ENCODE measurements at places on chromosomes 12 and 14. TPM values are rescaled to one million over a fixed set of nuclear protein-coding genes. Genes with fewer than 3 reads are reported as not detected.

GRCh38 chr12:79266343-79267144 is 402.0 kb downstream of the SYT1 start:
- H3K27ac ChIP-seq: no peak overlapping the region
- no peak overlapping the region for H3K4me3 ChIP-seq
- no peaks in the 10 kb centered on the region for H3K4me1 ChIP-seq

- no peaks in the 10 kb centered on the region for H3K36me3 ChIP-seq
- DNase-seq: no peak
- no peak overlapping the region for H3K4me3 ChIP-seq
- peaks cover 2% of the 10 kb centered on the region for H3K27me3 ChIP-seq
- peaks cover 6% of the 10 kb centered on the region for H3K4me1 ChIP-seq
- no peak overlapping the region for H3K27ac ChIP-seq
Measured at GRCh38 chr12:104960464-104960863, 2.4 kb upstream of the SLC41A2 start.

Gene PIWIL1
- total RNA-seq: not detected

Gene LUM
- not detected for total RNA-seq

Gene MEG3
- total RNA-seq: not detected

DNA sequence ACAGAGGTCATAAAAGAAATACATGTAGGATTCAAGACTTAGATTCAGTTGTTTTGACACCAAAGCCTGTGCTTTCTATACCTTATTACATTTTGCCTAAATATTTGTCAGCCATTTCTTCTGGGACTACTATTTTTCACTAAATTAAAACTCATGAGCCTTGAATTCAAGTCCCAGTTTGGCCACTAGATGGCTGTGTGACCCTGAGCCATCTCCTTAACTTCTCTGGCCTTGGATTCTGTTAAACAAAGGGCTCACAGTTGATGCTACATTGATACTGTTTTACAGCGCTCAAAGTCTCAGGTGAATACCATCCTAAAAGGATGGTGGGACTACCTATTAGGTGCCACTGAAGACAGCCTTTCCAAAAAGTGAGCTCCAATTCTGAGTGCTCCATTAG is 39.6 kb upstream of the CCDC198 start:
- H3K4me3 ChIP-seq: no peak overlapping the region
- no peaks in the 10 kb centered on the region for H3K4me1 ChIP-seq
- H3K27me3 ChIP-seq: no peaks in the 10 kb centered on the region
- H3K36me3 ChIP-seq: no peaks in the 10 kb centered on the region
- no peak for DNase-seq

- no peaks in the 10 kb centered on the region for H3K4me1 ChIP-seq
- no peaks in the 10 kb centered on the region for H3K27me3 ChIP-seq
- no peak overlapping the region for H3K27ac ChIP-seq
- H3K4me3 ChIP-seq: no peak overlapping the region
- DNase-seq: no peak
Measured at GRCh38 chr12:115382681-115383080, 698.7 kb upstream of the TBX3 start.

DNA sequence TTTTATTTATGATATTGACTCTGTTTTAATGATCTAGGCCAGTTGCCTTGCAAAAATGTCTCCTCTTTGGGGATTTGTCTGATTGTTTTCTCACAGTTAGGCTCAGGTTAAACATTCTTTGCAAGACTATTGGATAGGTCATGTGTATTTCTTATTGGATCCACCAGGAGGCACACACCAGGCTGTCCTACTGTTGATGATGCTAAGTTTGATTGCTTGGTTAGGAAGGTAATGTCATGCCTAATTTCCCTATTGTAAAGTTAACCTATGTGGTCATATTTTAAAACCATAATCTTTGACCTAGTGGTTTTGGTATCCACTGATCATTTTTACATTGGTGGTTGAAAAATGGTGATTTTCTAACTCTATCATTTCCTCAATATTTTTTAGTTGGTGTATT is 137.1 kb downstream of the BRMS1L start:
- no peak overlapping the region for H3K4me3 ChIP-seq
- no peaks in the 10 kb centered on the region for H3K27me3 ChIP-seq
- H3K36me3 ChIP-seq: no peaks in the 10 kb centered on the region
- H3K4me1 ChIP-seq: no peaks in the 10 kb centered on the region
- no peak for DNase-seq

Gene RAB15
- 4.7 TPM for total RNA-seq

DNA sequence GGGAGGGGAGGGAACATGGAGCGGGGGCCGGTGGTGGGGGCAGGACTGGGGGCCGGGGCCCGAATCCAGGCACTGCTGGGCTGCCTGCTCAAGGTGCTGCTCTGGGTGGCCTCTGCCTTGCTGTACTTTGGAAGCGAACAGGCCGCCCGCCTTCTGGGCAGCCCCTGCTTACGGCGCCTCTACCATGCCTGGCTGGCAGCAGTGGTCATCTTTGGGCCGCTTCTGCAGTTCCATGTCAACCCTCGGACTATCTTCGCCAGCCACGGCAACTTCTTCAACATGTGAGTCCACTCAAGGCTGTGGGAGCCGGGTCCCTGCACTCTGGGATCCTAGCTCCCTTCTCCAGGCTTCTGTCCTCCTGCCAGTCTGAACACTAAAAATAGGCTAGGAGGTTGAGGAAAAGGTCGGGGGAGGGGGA is 1.1 kb downstream of the FITM1 start:
- DNase-seq: no peak
- H3K36me3 ChIP-seq: no peaks in the 10 kb centered on the region
- H3K27me3 ChIP-seq: no peaks in the 10 kb centered on the region
- H3K4me1 ChIP-seq: peaks cover 24% of the 10 kb centered on the region

Gene CLECL1
- total RNA-seq: 3.6 TPM

Gene CDCA4
- total RNA-seq: 76.7 TPM

Gene RERGL
- not detected for total RNA-seq

DNA sequence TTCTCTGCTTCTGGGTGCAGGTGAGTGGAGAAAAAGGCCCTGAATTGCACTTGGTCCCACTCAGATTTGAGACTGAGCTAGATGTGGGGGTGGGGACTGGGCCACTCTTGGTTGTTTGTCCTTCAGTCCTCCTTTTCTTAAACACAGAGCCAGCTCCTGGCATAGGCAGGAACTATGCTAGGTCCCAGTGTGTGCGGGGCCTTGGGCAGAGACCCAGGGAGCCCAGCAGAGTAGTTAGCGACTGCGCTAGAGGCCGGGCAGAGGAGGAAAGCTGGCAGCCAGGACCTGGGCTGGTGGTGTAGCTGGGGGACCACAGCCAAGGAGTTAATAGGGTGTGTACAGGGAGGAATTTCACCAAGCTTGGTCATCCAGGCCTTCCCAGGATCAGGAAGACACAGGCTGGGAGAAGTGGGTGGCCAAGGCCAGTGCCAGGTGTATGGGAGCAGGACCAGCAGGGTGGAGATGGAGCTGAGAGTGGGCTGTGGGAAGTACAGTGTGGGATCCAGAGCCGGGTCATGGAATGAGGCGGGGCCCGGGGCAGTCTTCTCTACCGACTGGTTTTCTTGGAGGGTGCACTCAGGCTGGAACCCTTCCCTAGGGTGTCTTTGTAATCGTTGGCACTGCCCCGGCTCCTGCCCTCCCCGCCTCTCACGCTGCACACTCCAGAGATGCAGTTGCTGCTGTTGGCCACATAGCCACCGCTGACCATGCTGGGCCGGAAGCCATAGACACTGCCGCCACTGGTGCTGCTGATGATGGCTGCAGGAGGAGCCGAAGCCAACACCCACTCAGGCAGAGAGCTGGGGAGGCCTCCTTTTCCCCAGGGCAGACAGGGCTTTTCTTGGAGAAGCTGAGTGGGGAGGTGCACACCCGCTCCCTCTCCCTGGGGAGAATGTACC is 8.7 kb downstream of the KRT71 start:
- no peak overlapping the region for H3K27ac ChIP-seq
- no peak for DNase-seq
- no peak overlapping the region for H3K4me3 ChIP-seq
- no peaks in the 10 kb centered on the region for H3K4me1 ChIP-seq

DNA sequence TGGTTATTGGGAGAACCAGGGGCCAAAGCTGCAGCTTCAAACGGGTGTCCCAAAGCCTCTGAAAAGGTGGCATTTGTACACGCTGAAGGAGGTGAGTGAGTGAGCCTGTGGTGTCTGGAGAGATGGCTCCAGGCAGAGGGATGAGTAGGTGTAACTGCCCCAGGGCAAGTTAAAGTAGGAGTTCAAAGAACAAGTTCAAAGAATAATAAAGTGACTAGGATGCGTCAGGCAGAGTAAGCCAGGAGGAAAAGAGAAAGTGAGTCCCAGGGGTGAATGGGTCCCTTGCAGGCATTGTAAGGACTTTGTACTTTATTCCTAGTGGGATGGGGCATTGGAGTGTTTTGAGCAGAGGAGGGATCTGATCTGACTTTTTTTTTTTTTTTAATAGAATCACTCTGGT is 201.4 kb upstream of the PWP1 start:
- no peak overlapping the region for H3K4me3 ChIP-seq
- H3K27me3 ChIP-seq: no peaks in the 10 kb centered on the region
- H3K27ac ChIP-seq: no peak overlapping the region
- no peak for DNase-seq
- peaks cover 15% of the 10 kb centered on the region for H3K4me1 ChIP-seq

Gene GPR65
- total RNA-seq: 16.1 TPM

DNA sequence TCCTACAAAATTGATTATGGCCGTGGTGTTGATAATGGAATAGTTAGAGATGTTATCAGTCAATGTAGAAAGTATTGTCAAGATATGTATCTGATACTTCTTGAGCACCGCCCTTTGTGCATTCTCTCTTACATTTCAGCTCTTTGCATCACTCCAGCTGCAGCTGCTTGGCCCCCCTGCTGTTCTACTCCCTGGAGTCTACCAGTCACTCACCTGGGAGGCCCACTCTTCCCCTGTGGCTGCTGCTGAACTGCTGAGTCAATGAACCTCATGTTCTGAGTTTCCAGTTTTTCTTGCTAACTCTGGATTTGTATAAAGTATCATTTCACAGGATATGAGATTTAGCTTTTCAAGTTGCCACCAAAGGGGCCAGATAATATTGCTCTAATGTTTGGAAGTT is 312.8 kb upstream of the SLC16A7 start:
- no peaks in the 10 kb centered on the region for H3K27me3 ChIP-seq
- no peak for DNase-seq
- H3K27ac ChIP-seq: no peak overlapping the region
- no peaks in the 10 kb centered on the region for H3K36me3 ChIP-seq
- H3K4me3 ChIP-seq: no peak overlapping the region

- no peak overlapping the region for H3K27ac ChIP-seq
- H3K4me3 ChIP-seq: no peak overlapping the region
- DNase-seq: no peak
- H3K36me3 ChIP-seq: peaks cover 32% of the 10 kb centered on the region
- H3K4me1 ChIP-seq: peaks cover 17% of the 10 kb centered on the region
Measured at GRCh38 chr12:132064631-132065030, 79.5 kb downstream of the DDX51 start.

GRCh38 chr12:89225808-89226411 is 126.4 kb downstream of the DUSP6 start:
- H3K4me3 ChIP-seq: no peak overlapping the region
- no peaks in the 10 kb centered on the region for H3K36me3 ChIP-seq
- H3K27ac ChIP-seq: no peak overlapping the region

- no peaks in the 10 kb centered on the region for H3K36me3 ChIP-seq
- no peak overlapping the region for H3K27ac ChIP-seq
- no peak for DNase-seq
Measured at GRCh38 chr14:105087963-105088811, 23.0 kb upstream of the GPR132 start.

Gene CLEC1B
- total RNA-seq: not detected

Gene LTB4R2
- total RNA-seq: 8.7 TPM

Gene RSRC2
- 87.1 TPM for total RNA-seq

DNA sequence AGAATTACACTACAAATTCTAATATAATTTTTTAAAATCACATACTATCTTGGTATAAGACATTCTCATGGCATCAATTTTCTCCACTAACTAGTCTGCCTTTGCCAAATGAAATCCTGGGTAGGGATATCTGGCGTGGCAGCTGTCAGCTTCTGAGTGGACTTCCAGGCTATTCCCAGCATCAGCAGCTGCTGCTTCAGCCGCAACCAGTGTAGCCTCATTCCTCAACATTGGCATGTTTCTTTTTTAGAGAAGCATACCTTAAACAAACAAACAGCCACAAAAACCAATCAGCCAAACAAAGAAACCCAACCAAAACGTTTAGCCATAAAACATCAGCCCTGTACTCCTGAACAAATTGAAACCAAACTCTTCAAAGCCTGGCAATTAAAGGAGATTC is 235.8 kb downstream of the SSPN start:
- no peak overlapping the region for H3K27ac ChIP-seq
- no peak overlapping the region for H3K4me3 ChIP-seq
- no peak for DNase-seq
- H3K4me1 ChIP-seq: no peaks in the 10 kb centered on the region
- no peaks in the 10 kb centered on the region for H3K36me3 ChIP-seq
- no peaks in the 10 kb centered on the region for H3K27me3 ChIP-seq

All from CD8-positive, alpha-beta memory T cell (primary cell).